Chondrocyte (in vitro differentiated cells): ENCODE measurements at places on chromosomes 3 and 15. TPM values are rescaled to one million over a fixed set of nuclear protein-coding genes. Genes with fewer than 3 reads are reported as not detected.

CCR9 gene
- not detected in 3 replicates for total RNA-seq

HEXA gene
- total RNA-seq, result 194 to 221 TPM (median 199 TPM) in 3 replicates

PCSK6 gene
- 0.40 to 2.0 TPM (median 1.4 TPM) in 3 replicates for total RNA-seq

PCNP gene
- 128 to 145 TPM (median 139 TPM) in 3 replicates for total RNA-seq

ANKRD63 gene
- total RNA-seq, result 0.25 to 1.1 TPM in 2 of 3 replicates, not detected in the other

MAP2K5 gene
- total RNA-seq, result 14.0 to 19.8 TPM (median 17.5 TPM) in 3 replicates

PFKFB4 gene
- 14.6 to 23.2 TPM (median 19.9 TPM) in 3 replicates for total RNA-seq

ZNF80 gene
- not detected in 3 replicates for total RNA-seq

GASK1A gene
- 0.17 TPM in 1 of 3 replicates, not detected in the others for total RNA-seq

DPPA4 gene
- total RNA-seq, result 0.22 to 0.37 TPM (median 0.33 TPM) in 3 replicates

CAMK1 gene
- total RNA-seq, result 9.7 to 20.9 TPM (median 19.3 TPM) in 3 replicates

ACTC1 gene
- total RNA-seq, result 6.2 to 19.5 TPM (median 7.1 TPM) in 3 replicates

MUC4 gene
- not detected in 3 replicates for total RNA-seq

TIPIN gene
- total RNA-seq, result 6.3 to 11.9 TPM (median 8.2 TPM) in 3 replicates

PLIN1 gene
- total RNA-seq, result 0.17 to 0.44 TPM in 2 of 3 replicates, not detected in the other

MESP2 gene
- total RNA-seq, result 0.25 to 0.51 TPM (median 0.36 TPM) in 3 replicates

TXNRD3 gene
- 11.3 to 15.1 TPM (median 14.2 TPM) in 3 replicates for total RNA-seq

FES gene
- 2.4 to 2.7 TPM (median 2.4 TPM) in 3 replicates for total RNA-seq
